ENCODE measurements at places on chromosomes 12 and 14.
A peak's percentile ranks its signal among the peaks of the same experiment; 100 is the strongest.

GRCh38 chr14:55116246-55117030 lies 12.6 kb upstream of the LGALS3 start:
- no peak for DNase-seq

GRCh38 chr12:77796775-77797174 lies 33.9 kb upstream of the NAV3 start:
- DNase-seq, result no peak

DNA sequence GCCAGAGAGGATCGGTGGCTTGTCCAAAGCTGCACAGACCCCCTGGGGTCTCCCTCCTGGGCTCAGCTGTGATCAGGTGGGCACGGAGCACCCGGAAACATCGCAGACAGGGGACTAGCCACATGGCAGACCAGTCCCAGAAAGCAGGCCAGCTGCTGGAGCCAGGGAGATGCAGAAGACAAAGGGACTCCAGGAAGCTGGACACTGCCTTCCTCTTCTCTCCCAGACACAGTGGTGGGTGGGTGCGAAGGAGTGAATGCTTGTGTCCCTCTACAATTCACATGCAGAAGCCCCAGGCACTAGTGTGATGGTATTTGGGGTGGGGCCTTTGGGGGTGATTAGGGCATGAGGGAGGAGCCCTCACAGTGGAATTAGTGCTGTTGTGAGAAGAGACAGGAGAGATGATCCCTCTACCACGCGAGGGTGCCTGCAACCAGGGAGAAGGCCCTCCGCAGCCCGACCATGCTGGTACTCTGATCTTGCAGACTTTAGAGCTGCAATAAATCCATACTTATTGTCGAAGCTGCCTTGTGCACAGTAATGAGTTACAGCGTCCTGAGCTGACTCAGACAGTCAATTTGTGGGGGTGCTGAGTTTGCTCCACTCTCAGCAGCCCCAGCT lies 95.2 kb downstream of the CALM1 start:
- DNase-seq, result no peak

GRCh38 chr14:85087201-85087600 lies 442.7 kb upstream of the FLRT2 start:
- no peak for DNase-seq

GRCh38 chr12:262817-263216 lies at the start of gene SLC6A13:
TSS of gene SLC6A13 (minus strand) at chr12:262836. CDS start at chr12:260052, 2,784 bp downstream.
- no peak for DNase-seq

- no peak for DNase-seq
Observed at GRCh38 chr14:58717813-58718212, 80.1 kb downstream of the DACT1 start.

DNA sequence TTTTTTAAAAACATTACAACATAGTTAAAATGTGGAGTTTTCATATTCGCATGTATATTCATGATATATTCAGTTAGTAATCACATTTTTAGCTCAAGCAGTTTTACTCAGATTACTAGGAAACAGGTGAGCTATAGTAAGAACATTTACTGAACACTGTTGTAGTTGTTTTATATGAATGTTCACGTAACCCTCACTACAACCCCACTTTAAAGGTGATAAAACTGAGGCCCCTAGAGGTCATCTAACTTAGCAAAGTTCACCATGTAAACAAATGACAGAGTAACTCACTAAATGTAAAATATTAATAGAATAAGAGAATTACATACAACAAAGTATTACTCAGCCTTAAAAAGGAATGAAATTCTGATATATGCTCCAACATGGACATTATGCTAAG lies 26.0 kb downstream of the RPAP3 start:
- DNase-seq, result no peak

- DNase-seq, result no peak
Observed at GRCh38 chr12:44459569-44459968, 416.5 kb downstream of the NELL2 start.

DNA sequence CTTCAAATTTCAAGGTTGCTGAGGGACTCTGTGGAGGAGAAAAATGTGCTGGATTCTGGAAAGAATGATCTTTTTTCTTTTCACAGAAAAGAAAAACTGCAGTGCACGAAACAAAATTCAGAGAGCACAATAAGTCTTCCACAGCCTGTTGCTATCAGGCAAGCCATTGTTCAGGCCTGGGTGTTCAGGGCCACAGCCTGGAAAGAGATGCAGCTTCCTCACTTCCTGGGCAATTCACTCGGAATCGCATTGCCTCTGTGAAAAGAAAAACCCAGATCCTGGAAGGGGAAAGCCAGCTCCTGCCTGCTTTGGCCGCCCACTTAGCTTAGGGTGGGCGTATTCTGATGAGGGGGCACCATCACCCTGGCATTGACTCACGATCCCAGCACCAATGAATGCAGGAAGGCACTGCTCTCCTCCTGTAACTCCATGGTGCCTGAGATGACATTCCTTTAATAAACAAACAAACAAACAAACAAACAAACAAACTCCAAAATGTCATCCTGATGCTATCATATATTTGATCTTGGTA lies 863.9 kb downstream of the BCL11B start:
- DNase-seq, result no peak

GRCh38 chr12:117430246-117430645 lies 68.8 kb upstream of the NOS1 start:
- DNase-seq, result no peak

DNA sequence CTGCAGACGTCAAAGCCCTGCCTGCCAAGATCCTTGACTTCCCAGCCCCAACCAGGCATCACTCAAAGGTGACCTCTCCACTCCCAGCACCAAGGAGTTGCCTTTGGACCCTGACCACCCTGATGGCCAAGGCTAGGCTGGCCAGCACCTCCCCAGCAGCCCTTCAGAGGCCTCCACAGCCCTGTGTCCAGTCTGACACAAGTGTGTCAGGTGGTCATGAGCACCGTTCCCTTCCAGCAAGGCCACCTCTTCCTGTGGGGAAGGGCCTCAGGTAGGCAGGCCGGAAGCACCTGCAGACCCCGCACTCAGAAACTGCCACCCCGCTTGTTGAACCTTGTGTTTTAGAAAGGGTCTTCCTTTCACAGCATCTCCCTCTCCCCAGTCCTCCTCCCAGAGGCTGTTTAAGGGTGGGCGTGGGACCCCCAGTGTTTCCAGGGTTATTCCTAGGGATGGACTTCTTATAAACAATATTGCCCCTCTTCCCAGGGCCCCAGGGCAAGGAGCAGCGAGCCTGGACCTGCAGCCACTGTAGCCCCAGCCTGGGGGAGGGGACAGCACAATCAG lies 13.2 kb upstream of the INF2 start:
- DNase-seq, result no peak

DNA sequence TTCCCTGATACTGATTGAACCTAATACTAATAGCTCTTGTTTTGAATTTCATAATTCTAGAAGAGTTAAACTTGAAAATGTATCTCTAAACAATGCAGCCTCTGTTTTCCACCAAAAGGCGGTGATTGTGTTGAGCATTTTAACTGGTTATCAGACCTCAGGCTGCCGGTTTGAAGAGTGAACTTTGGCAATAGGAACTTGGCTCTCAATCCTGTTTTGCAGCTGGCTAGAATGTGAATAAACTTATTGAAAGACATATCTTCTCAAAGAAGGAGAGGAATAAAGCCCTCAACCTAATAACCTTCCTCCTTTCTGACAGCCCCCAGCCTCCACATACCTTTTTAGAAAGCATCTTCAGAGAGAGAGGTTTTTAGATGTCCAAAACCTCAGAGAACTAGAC lies 105.4 kb downstream of the SRGAP1 start:
- DNase-seq, result no peak

DNA sequence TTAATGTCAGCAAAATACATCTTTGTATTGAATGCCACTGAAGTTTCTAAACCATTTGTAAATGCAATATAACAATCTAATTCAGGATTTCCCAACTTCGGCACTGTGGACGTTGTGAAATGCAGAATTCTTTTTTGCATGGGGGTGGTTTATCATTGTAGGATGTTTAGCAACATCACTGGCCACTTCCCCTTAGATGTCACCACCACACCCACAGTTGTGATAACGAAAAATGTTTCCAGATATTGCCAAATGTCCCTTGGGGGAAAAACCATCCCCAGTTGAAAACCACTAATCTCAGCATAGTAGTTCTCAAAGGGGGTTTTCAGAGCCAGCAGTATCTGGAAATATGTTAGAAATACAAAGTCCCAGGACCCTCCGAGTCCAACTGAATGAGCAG lies 203.3 kb downstream of the NAV3 start:
- DNase-seq, result no peak

- DNase-seq, result no peak
Observed at GRCh38 chr12:68939505-68939904, 6.5 kb upstream of the CPM start.

- no peak for DNase-seq
Observed at GRCh38 chr12:129830796-129831195, 73.0 kb downstream of the TMEM132D start.

- DNase-seq, result no peak
Observed at GRCh38 chr14:35047976-35048513, 2.0 kb downstream of the FAM177A1 start.

- DNase-seq, result no peak
Observed at GRCh38 chr14:101476258-101476915, 84.9 kb upstream of the DIO3 start.

DNA sequence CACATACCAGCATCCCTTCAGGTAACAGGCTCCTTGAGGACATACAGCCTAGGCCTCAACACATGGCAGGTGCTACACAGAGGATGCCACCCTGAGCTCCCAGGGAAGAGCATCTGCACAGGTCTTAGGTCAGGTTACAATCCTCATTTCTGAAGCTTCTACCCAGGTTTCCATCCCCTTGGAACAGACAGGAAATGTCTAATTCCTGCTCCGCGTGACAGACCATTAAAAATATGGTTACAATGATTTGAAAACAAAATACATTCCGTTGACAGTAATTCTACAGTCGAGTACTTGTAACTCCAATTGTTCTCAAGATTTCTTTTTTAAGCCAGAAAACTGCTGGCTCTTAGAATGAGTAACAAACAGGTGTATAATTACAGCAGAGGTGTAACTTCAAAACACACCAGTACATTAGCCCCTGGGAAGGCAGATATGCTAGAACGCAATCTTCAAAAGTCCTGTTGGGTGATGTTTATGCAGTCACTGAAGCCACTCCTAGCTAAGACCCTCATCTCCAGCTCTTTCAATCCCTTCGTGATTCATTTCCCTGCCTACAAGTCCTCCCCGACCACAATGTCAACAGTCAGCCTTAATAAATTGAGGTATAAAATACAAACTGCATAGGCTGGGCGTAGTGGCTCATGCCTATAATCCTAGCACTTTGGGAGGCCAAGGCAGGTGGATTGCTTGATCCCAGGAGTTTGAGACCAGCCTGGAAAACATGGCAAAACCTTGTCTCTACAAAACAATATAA lies 11.6 kb downstream of the SETD3 start:
- no peak for DNase-seq

GRCh38 chr14:100547633-100548294 lies 39.5 kb downstream of the BEGAIN start:
- no peak for DNase-seq

GRCh38 chr14:52044791-52045522 lies 23.9 kb downstream of the NID2 start:
- DNase-seq, result no peak

- no peak for DNase-seq
Observed at GRCh38 chr14:97077687-97078086, 280.5 kb downstream of the VRK1 start.

- DNase-seq, result no peak
Observed at GRCh38 chr14:37546621-37547447, 48.2 kb downstream of the FOXA1 start.

DNA sequence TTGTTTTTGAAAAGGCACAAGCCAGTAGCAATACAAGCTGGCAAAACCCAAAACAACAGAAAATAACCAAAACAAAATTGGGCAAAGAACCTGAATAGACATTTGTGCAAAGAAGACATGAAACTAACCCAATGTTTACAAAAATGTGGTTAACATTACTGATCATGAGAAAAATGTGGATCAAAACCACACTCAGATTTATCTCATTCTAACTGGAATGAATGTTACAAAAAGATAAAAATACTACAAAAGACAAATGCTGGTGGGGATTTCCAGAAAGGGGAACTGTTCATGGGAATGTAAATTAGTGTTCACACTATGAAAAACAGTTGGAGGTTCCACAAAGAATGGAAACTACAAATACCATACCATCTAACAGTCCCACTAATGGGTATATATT lies 26.6 kb downstream of the ASCL4 start:
- no peak for DNase-seq

DNA sequence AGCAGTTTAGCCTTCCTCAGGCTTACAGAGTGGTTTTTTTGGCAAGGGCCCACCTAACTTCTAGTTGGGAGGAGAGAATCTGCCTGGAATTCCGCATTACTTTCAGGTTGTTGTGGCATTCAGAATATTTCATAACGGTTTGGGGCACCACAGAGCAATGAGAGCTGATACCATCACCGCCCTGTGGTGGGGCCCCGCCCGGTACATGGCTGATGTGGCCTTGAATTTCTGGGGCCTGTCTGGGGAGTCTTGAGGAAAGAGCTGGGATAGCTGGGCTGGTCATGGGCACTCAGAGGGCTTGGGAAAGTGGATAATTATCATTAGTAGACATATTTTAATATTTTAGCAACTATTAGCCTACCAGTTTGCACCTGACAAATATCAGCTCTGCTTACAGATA lies 4.2 kb downstream of the TESPA1 start:
- no peak for DNase-seq

- DNase-seq, result peak; percentile 16
Observed at GRCh38 chr12:104604070-104604994, 147.6 kb downstream of the CHST11 start.

- no peak for DNase-seq
Observed at GRCh38 chr14:23725980-23726710, 90.0 kb downstream of the DHRS2 start.

GRCh38 chr14:72745991-72746980 lies 147.6 kb downstream of the DPF3 start:
- DNase-seq, result no peak

DNA sequence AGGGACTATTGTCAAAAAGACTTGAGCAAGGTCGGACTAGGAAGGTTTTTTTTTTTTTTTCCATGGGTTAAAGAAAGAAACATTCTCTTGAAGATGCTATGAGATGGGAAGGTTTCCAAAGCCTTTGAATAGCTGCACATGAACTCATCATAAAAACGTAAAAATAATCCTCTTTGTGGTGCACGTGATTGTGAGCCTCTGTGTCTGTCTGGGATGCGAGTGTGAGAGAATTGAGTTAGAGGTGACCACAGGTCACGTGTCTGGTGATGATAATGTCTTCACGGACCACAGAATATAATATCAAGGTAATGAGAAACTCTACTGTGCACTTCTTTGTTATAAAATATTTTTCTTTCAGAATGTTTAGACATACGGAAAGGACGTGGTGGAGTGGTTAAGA lies 24.3 kb upstream of the ADGRD1 start:
- DNase-seq, result no peak

GRCh38 chr14:90060312-90060964 lies 1.4 kb upstream of the KCNK13 start:
- DNase-seq, result no peak

- no peak for DNase-seq
Observed at GRCh38 chr14:101056446-101056845, 152.9 kb upstream of the RTL1 start.

DNA sequence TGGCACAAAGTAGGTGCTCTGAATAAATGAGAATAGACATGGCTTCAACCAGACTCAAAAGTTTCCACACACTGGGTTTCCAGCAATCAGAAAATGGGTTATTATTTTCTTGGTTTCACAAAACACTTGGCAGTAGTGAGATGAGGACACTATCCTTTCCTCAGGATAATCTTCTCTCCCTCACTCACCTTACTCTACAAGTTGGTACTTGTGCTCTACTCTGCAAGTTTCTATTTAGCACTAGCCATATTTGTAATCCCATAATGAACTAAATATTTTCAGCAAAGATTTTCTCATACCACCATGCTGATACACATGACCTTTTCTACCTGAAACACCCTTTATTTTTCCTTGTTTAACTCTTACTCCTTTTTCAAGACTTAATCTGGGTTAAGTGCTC lies 137.7 kb downstream of the FOXA1 start:
- no peak for DNase-seq

- DNase-seq, result no peak
Observed at GRCh38 chr14:92409043-92409442, 86.1 kb downstream of the SLC24A4 start.

Data from iPS DF 6.9 (cell line).